COR-L47 (cell line): ENCODE measurements at places on chromosomes 4 and X.

DNA sequence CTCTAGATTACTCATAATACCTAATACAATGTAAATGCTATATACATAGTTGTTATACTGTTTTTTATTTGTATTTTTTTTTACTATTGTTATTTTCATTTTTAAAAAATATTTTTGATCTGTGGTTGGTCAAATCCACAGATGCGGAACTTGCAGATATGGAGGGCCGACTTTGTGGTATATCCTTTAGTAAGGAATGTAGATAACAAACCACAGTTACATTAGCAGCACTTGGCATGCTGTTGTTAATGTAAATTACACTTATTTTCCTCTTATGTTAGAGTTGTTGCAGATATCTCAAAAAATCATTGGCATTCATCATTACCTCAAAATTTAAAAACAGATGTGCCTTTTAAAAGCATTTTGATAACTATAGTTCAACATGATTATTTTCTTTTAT, 151.0 kb downstream of the TMEM164 start:
- DNase-seq = no peak

DNA sequence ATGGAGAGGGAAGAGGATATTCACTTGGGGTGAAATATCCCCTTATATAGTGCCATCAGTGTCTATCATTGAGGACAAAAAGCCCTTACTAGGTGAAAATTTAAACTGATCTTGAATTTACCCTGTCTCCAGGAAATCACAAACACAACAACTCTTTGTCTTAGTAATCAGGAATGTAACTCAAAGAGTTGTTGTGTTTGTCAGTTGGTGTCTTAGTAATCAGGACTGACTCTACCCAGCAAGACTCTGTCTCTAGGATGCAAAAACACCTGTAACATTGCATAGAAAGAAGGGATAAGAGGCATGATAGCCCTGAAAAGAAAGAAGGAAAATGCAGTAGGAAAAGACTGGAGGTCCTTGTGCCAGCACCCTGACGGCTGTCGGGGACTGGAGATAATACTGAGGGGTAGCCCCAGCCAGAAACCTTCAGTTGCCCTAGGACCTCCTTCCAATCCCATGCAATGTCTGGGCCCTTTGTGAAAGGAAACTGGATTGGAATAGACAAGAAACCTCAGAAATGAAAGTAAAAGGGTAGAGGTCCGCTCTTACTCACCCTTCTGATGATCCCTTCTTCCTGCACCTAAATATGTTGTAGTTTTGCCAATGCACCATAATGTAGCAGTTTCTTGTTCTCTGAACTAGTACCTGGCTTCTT, 45.3 kb downstream of the HMGB2 start:
- no peak for DNase-seq

DNA sequence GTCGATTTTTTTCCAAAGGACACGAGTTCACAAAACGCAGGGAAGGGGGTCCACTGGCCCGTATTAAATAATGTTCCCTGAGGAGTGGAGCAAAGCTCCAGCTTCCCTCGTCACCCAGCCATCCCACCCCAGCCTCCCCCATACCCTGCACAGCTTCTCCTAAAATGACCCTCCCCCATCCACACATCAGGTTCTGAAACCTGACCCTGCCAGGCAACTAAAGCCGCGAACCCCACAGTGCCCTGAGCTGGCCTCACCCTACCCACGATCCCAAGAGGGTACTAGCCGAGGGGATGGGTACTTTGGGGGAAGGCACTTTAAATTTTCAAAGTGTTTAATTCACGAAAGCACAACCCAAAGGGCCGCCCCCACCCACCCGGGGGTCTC, 634 bp downstream of the APOO start:
- DNase-seq = no peak

GRCh38 chr4:147311956-147312355, 168.9 kb upstream of the EDNRA start:
- no peak for DNase-seq

DNA sequence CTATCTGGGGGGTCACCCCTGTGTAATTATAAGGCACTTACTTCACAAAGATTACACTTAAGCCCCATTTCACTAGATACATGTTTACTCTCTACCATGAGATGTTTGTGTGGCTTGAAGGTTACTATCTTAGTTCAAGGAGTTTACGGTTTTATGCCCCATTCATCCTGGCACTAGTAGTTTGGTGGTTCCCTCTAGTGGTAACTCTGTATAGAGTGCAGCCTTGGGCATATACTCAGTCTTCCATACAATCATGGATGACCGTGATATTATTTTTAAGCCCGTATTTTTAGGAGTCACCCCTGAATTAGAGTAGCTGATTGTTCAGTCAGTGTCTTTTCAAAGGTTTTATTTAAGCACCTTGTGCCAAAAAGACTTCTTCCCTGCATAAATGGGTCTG, 109.9 kb upstream of the FAM47C start:
- DNase-seq = no peak

DNA sequence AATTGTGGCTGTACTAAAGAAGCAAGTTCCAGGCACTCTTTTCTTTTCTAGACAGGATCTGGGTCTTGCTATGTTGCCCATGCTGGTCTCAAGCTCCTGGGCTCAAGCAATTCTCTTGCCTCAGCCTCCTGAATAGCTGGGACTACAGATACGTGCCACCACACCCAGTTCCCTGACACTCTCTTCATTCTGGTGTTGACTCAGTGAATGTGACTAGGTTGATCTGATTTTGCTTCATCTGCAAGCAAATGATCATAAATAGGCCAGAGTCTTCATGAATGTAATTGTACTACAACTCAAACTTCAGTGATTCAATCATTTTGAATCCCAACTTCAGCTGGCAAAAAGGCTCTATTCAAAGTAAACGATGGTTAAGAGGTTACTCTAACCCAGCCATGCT, 78.5 kb downstream of the APBB2 start:
- no peak for DNase-seq

GRCh38 chrX:17860811-17861488, at the start of gene RAI2:
Gene RAI2, minus strand, starts transcription at chrX:17861298. Its CDS starts 59,288 bp downstream, at chrX:17802010.
- DNase-seq = no peak

GRCh38 chr4:1535926-1536578, 129.8 kb upstream of the NKX1-1 start:
- no peak for DNase-seq

- no peak for DNase-seq
Observed at GRCh38 chrX:11341274-11342201, 48.3 kb downstream of the AMELX start.

DNA sequence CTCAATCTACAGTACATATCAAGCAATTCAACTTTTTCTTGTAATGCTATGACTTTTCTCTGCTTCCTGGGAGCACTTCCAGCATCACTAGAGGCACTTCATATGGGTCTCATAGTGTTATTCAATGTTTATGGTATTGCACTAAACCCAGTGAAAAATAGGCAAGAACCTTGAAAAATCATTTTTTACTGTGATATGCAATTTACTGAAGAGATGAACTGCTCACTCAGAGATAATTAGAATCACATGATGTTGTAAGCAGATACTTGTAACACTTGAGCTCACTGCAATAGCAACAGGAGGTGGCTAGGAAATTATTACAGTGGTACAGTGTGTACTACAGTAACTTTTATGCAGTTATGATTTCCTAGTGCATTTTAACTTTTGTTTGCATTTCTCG, 93.3 kb downstream of the RASGEF1B start:
- no peak for DNase-seq

DNA sequence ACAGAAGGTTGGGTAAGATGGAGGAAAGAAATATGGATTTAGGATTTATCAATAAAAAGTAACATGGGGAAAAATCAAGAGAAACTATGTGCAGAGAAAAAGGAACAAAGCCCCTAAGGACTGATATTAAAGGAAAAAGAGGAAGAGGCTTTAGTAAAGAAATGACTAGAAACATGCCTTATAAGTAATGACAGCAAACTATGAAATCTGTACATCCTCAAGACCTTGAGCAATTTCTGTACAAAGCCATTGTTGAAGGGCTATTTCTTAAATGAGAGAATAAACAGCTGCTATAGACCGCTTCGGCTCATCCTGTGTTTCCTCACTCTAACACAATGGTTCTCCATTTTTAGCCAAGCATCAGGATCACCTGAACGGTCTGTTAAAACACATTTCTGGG, 180.3 kb upstream of the ATOH1 start:
- DNase-seq = no peak

- DNase-seq = no peak
Observed at GRCh38 chr4:153115322-153116290, 88.6 kb upstream of the TRIM2 start.

GRCh38 chr4:147975933-147976928, 244.3 kb downstream of the ARHGAP10 start:
- no peak for DNase-seq

GRCh38 chr4:81405900-81406401, 65.8 kb downstream of the RASGEF1B start:
- peak; percentile 72 for DNase-seq

- no peak for DNase-seq
Observed at GRCh38 chr4:141241986-141242385, 21.3 kb downstream of the ZNF330 start.

DNA sequence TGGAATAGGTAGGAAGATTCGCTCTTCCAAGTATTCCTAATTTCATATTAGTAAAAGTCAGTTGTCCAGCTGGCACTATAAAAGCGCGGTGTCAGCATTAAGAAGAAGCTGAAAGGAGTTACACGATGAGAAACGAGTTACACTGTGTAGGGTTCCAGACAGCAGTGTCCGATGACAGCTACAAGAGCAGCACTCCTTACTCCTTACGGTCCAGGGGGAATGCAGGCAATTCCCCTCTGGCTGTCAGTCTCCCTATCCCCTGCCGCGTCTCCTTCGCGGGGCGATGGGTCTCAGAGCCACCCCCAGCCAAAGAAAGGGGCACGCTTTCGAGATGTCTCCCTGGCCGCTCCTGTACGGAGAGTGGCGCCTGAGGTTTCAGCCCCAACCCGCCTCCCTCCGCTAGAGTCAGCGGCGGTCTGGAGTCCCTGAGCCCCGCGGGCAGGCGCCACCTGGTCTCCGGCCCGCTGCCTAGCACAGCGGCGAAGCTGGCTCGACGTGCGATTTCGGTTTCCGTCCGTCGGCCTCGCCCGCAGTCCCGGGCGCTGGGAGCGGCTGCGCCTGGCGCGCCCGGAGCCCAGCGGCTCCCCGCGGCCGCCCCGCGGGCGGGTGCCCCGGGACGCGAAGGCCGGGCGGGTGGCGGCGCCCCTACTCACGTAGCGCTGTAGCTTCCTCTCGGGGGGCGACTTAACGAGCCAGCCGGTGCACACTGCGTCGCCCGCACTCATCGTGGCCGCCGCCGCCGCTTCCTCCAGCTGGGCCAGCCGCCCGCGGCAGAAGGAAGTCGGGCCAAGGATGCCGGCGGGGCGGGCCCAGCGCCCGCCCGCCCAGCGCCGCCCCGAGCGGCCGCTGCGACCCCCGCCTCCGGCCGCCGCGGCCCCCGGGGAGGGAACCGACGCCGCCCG, at the start of gene GAB3:
Gene GAB3 (minus strand): TSS at position 777 of the 902 bp plus-strand sequence. CDS start 52 bp downstream, at position 725.
- DNase-seq = peak; percentile 8

DNA sequence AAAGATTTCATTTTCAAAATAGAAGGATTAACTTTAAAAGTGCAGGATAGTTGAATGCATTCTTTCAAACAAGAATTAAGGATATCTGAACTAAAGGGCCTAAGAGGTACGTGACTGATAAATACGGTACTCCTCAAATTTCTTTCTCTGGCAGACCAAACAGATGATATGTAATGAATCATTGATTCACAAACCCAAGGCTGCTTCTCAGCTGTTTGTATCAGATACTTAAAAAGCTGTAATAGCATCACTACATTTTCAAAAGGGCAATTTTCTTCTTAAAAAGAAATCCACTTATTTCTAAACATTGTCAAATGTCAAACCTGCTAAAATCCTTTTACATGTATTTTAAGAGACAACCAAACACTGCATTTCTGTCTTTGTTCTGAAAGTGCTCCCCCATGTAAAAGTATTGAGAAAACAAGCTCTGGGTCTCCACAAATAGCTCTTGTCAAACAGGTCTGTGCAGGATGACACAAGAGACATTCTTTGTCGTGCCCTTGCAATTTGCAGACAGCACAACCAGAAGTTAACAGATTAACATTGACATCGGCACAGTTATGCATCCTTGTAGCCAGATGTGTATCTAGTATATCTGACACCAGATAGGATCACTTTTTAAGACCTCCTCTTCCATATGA, 82.0 kb downstream of the MANBA start:
- no peak for DNase-seq

GRCh38 chr4:156477636-156478035, 494.0 kb downstream of the PDGFC start:
- no peak for DNase-seq

- no peak for DNase-seq
Observed at GRCh38 chr4:174263445-174263736, 20.1 kb downstream of the FBXO8 start.

- no peak for DNase-seq
Observed at GRCh38 chr4:98540803-98541202, 117.6 kb downstream of the TSPAN5 start.

DNA sequence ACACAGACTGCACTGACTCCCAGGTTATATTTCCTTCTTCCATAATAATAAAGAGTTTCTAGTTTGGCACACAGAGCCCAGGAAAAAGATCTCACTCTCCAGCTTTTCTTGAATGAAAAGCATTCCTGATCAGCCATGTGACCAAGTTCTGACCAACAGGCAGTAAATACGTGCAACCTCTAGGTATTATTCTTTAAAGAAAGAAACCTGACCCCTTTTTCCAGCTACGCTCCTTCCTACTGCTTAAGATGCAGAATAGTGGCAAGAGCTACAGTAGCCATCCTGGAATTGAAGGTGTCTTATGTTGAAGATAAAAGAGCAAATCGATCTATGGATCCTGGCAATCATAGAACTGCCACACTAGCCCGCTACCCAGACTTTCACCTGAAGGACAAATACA, 76.7 kb downstream of the LRBA start:
- no peak for DNase-seq

- DNase-seq = no peak
Observed at GRCh38 chr4:125420526-125420925, 105.8 kb downstream of the FAT4 start.

- peak; percentile 41 for DNase-seq
Observed at GRCh38 chrX:107628662-107629539, 591 bp downstream of the PRPS1 start.

GRCh38 chr4:77073106-77073809, 2.5 kb downstream of the CCNI start:
- DNase-seq = no peak

GRCh38 chrX:18877469-18877868, 106.4 kb downstream of the PHKA2 start:
- DNase-seq = no peak

DNA sequence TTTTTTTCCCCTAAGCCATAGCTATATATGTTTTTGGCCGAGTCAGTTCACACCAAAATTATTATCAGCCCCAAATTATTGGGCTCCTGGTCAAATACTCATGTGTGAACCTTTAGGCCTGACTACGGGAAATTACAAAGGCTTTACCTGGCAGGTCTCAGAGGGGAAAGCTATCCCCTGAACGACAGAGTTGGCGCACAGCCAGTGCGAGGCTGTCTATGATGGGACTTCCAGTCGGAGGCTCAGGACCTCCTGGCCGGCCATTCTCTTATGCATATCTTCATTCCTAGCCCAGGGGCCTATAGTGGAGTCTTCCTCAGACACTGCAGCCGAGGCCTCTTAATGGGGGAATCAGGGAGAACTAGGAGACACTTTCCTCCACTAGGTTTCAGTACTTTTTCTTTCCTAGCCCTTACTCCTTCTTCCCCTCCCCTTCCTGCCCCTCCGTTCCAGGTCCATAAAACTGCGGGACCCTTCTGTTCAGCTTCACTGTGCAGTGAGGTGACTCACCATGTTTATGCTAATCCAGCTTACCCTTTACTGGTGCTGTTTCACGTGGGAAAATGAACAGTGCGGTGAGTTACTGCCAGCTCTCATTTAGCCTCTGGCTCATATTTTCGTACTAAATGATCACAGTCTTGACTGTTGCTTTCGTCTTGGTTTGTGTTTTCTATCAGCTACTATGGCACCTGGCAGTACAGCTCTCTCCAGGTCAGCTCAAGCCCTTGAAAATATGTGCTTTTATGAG, 533.9 kb downstream of the FSTL5 start:
- DNase-seq = no peak
